ENCODE measurements at places on chromosomes 4 and X.

DNA sequence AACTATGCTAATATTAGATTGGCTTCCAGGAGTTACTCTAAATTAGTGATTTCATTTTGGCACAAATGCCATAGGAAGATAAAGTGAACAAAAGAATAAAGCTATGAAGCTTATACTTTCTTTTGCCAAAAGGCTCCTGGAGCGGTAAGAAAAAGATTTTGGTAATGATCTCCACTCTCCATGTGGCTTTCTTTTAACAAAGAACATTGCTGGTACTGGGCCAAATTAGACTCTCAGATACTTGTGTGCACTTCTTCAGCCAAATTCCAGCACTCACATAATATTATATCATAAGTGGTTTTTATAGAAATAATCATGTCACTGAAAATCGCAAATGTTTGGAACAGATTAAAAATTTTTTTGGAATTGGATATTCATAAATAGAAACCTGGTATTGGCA is 142.4 kb upstream of the FGF13 start:
- DNase-seq: no peak

GRCh38 chr4:163863082-163863481 is 368.6 kb downstream of the TMA16 start:
- DNase-seq: no peak

DNA sequence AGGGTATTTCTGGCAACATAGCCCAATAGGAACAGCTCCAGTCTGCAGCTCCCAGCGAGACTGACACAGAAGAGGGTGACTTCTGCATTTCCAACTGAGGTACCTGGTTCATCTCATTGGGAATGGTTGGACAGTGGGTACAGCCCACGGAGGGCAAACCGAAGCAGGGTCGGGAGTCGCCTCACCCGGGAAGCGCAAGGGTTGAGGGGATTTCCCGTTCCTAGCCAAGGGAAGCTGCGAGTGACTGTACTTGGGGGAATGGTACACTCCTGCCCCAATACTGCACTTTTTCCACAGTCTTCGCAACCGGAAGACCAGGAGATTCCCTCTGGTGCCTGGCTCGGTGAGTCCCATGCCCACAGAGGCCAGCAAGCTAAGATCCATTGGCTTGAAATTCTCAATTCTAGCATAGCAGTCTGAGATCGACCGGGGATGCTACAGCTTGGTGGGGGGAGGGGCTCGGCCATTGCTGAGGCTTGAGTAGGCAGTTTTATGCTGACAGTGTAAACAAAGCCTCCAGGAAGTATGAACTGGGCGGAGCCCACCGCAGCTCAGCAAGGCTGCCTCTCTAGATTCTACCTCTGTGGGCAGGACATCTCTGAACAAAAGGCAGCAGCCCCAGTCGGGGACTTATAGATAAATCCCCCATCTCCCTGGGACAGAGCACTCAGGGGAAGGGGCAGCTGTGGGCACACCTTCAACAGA is 14.0 kb upstream of the ADAD1 start:
- DNase-seq: no peak

DNA sequence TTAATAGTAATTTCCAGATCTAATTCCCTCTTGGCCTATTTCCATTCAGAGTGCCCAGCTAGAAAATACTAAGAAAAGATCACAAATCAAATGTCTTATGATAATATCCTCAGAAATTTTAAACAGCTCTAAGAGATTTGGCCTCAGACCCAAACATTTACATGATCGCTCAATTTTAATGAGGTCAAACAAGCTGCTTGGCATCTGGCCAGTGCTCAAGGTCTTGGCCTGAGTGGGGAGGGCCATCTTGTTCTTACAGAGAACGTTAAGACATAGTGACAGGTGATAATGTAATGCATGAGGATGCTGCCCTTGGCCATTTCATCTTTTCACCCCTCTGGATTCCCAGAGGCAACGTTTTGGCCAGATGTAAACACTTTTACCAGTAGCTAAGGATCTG is 159.2 kb upstream of the SLC7A11 start:
- no peak for DNase-seq

DNA sequence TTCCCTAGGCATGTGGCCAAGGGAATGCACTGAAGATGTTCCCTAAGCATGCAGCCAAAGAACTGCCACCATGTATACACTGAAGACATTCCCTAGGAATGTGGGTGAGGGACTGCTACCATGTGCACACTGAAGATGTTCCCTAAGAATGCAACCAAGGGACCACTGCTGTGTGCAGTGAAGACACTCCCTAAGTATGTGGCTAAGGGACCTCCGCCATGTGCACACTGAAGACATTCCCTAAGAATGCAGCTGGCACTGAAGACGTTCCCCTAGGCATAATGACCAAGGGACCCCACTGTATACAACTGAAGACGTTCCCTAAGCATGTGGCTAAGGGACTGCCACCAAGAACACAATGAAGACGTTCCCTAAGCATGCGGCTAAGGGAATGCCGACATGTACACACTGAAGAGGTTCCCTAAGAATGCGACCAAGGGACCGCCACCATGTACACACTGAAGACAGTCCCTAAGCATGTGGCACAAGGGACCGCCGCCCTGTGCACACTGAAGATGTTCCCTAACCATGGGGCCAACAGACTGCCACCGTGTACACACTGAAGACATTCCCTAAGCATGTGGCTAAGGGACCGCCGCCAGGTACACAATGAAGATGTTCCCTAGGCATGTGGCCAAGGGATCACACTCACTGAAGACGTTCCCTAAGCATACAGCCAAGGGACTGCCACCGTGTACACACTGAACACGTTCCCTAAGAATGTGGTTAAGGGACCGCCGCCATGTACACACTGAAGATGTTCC is 25.6 kb downstream of the DHRSX start:
- no peak for DNase-seq

GRCh38 chrX:18389966-18390365 is 35.4 kb upstream of the CDKL5 start:
- DNase-seq: no peak

DNA sequence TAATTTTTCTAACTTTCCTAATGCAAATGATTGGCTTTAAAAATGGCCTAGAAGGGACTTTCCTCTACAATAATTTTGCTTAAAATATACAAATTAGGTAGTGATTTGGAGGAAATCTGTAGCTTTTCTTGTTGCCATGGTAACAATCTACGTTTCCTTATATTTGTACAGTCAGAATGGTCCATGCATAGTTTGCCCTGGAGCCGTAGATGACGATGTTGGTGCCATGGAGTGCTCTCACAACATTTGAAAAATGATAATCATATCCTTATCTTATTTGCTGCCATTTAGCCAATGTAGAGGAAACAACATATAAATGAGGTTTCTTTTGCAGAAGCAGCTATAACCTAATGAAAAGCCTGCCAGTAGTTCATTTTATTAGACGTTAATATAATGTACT is 89.0 kb upstream of the NMU start:
- DNase-seq: no peak

- no peak for DNase-seq
These were observed 124.9 kb downstream of the STAG2 start for GRCh38 chrX:124086411-124086810.

- DNase-seq: no peak
These were observed 52.3 kb downstream of the UBE2K start for GRCh38 chr4:39750216-39750615.

- no peak for DNase-seq
These were observed 166.0 kb downstream of the ANTXR2 start for GRCh38 chr4:79907001-79907400.

DNA sequence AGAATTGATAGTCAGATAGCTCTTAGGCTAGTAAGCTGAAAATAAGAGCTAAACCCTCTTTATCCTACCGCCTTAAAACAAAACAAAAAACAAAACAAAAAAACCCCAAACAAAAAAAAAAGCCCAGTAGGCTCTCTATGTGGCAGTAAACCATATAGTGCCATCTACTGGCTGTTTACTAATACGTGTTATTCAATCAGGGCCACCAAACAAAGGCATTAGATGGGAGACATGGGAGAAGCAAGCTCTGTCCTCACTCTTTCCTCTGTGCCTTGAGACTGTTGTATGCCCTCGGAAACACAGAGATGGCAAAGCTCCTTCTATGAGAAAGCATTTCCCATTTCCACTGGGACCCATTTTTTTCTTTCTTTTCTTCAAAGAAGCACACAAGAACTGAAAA is 148.8 kb upstream of the MID1 start:
- no peak for DNase-seq

GRCh38 chr4:7151668-7152227 is 40.6 kb upstream of the SORCS2 start:
- no peak for DNase-seq

DNA sequence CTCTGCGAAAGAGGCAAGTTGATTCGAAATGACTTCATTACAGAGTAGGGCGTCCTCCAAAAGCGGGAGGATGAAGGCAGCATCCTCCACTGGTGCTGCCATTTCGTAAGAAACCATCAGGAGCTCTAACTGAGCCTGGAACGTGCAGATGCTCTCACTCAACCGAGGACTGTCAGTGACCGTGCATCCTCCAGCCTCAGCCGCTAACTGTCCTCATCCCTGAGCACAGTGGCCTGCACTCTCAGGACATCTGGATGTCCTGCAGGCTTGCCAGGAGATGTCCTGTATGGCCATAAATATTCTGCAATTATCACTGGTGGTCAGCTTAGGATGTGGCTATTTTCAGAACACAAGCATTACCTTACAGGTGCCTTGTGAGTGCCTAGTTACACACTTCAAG is 107.1 kb upstream of the ADRA2C start:
- no peak for DNase-seq

GRCh38 chrX:10280071-10280470 is 123.3 kb downstream of the CLCN4 start:
- no peak for DNase-seq

Data from activated CD8-positive, alpha-beta memory T cell treated with anti-CD3 and anti-CD28 coated beads for 24 hours (primary cell).